ENCODE measurements at places on chromosomes 4 and X. TPM values are rescaled to one million over a fixed set of nuclear protein-coding genes. Genes with fewer than 3 reads are reported as not detected.
A peak's percentile ranks its signal among the peaks of the same experiment; 100 is the strongest.

GRCh38 chrX:110795645-110796406 is at the start of gene CHRDL1:
Gene CHRDL1, minus strand, starts transcription at chrX:110795817. Its CDS starts 3,636 bp downstream, at chrX:110792181.
- peak; percentile 31 for DNase-seq

The MAGEC2 gene
- 1.4 TPM for total RNA-seq

DNA sequence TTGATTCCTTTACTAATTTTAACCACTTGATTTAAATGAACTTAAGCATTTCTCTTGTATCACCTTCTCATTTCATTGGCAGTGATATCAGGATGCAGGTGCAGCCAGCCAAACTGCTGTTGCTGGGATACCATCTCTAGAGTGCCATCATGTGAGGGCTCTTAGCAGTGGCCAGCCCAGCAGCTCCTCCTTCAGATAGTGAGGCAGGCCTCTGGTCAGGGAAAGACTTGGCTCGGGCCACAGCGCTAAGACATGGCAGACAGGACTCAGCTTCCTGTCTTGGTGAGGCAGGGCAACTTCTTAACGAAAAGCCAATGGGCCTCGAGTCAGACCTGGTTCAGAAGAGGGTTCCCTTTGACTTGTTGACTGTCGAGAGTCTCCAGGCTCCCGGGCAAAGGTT is 50.0 kb downstream of the NOP14 start:
- DNase-seq: no peak

GRCh38 chr4:8229331-8229975 is 30.4 kb downstream of the SH3TC1 start:
- DNase-seq: no peak

- DNase-seq: no peak
Measured at GRCh38 chr4:114267976-114268375, 288.5 kb upstream of the ARSJ start.

DNA sequence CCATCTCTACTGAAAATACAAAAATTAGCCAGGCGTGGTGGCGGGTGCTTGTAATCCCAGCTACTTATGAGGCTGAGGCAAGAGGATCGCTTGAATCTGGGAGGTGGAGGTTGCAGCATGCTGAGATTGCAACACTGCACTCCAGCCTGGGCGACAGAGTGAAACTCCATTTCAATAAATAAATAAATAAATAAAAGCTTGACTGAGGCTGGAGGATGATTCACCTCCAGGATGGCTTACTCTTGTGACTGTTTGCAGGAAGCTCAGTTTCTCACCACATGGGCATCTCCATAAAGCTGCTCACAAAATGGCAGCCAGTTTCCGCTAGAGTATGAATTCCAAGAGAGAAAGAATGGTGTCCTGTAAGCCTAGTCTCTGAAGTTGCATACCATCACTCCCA is 191.7 kb upstream of the EDNRA start:
- DNase-seq: peak; percentile 10

DNA sequence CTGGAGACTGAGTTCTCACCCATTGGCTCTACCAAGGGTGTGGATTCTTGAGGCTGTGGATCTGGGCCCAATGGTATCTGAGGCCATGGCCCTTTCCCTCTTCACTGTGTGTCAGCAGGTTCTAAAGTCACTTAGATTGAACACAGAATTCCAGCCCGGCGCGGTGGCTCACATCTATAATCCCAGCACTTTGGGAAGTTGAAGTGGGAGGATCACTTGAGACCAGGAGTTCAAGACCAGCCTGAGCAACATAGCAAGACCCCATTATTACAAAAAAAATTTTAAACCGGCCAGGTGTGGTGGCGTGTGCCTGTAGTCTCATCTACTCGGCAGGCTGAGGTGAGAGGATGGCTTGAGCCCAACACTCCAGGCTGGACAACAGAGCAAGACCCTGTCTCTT is 18.0 kb upstream of the XPNPEP2 start:
- no peak for DNase-seq

The GPC3 gene
- total RNA-seq: not detected

The CDS1 gene
- total RNA-seq: 1.5 TPM

The CORIN gene
- total RNA-seq: 0.73 TPM

DNA sequence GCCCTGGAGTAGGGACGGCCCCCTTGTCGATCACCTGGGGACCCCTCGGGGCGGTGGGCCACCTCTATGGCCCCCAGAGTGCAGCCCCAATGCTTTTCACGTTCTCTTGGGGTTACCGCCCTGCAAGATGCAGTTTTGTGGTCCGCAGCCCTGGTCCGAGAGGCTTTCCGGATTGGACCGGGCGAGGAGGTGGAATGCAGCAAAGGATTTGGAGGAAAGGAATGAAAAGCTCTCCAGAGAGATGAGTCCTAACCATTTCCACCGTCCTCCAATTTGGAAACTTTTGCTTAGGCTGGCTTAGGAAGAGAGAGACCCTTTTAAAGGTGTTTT is 601 bp downstream of the SLC25A43 start:
- DNase-seq: no peak

- no peak for DNase-seq
Measured at GRCh38 chrX:153925387-153925738, 701 bp downstream of the ARHGAP4 start.

The HPRT1 gene
- 18.1 TPM for total RNA-seq

The DCTD gene
- total RNA-seq: 99.3 TPM

DNA sequence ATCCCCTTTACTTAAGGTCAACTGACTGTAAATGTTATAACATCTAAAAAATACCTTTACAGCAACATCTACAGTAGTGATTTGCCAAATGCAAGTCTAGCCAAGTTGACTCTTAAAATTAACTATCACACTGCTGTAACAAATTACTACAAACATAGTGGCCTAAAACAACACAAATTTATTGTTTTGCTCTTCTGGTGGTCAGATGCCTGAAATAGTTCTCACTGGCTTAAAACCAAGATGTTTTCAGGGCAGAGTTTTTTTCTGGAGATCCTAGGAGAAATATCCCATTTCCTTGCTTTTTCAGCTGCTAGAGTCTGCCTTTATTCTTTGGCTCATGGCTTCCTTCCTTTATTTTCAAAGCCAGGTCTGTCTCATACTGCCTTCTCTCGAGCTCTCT is 120.5 kb downstream of the ADGRL3 start:
- no peak for DNase-seq

The UBA1 gene
- total RNA-seq: 172 TPM

- no peak for DNase-seq
Measured at GRCh38 chrX:12949927-12950656, 24.8 kb upstream of the TMSB4X start.
